ENCODE measurements at places on chromosomes 5 and 9. TPM values are rescaled to one million over a fixed set of nuclear protein-coding genes. Genes with fewer than 3 reads are reported as not detected.

Gene SPATA31D4
- not detected for total RNA-seq

Gene LHX3
- total RNA-seq = not detected

Gene RAB3C
- total RNA-seq = not detected

Gene SNCAIP
- not detected for total RNA-seq

GRCh38 chr9:109721001-109721400 lies 59.0 kb upstream of the PALM2AKAP2 start:
- DNase-seq = no peak

DNA sequence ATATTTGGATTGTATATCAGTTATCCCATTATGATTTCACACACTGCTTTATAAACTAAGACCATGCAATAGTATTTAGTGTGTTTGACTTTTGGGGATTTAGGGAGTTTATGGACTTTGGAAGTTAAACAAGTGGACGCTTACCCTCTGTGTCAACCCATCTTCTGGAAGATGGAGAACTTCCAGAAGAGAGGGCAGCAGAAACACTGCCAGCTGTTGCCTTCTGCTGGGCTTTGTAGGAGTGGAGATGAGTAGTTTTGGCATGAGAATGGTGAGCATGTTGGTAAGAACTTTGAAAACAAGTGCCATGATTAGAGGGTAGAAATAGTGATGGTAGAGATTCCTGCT lies 2.2 kb downstream of the DNAJC25 start:
- no peak for DNase-seq

- no peak for DNase-seq
Measured at GRCh38 chr5:140362875-140363630, 3.1 kb downstream of the SLC4A9 start.

- DNase-seq = no peak
Measured at GRCh38 chr5:93585767-93586385, 2.9 kb downstream of the NR2F1 start.

GRCh38 chr5:59275510-59276324 lies 617.8 kb downstream of the PDE4D start:
- peak; percentile 80 for DNase-seq

- no peak for DNase-seq
Measured at GRCh38 chr9:129319938-129320481, 141.9 kb upstream of the IER5L start.

DNA sequence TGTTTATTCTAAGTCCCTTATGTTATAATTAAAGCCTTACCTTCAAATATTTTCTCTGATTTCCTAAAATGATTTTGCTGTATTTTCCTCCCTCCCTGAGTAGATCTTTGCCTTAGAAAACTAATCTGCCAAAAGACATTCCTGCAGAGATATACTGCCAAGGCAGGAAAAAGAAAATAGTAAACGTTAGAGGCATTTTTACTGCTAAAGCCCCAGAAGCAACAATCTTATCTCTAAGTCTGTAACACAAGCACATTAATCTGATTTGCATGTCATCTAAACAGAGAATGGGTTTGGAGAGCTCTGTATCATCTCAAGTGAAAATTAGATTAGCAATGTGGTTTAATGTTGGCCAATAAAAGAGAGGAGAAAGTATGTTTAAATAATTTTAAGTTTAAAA lies 847.7 kb downstream of the MAT2B start:
- DNase-seq = no peak

DNA sequence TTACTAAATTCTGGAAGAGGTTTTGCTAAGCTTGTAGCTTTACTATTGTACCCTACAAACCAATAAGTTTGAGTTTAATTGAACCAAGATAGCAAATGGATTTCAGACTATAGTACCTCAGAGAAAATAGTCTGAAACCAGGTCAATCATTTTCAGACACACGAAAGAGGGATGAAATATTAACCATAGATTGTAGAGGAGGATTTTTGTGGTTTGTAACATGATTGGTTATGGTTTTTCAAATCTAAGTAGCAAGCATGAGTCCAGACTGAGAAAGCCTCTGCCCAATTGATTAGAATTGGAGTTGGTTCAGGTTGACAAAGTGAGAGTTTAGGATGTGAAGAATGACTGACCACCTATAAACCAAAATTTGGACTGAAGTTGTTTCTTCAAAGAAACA lies 562.7 kb upstream of the DMAC1 start:
- no peak for DNase-seq

- DNase-seq = no peak
Measured at GRCh38 chr5:166068547-166069335, 2222.7 kb upstream of the WWC1 start.

Data from bronchial epithelial cell (primary cell).